ENCODE measurements at places on chromosomes 1 and 21. TPM values are rescaled to one million over a fixed set of nuclear protein-coding genes. Genes with fewer than 3 reads are reported as not detected.

CD1D gene
- not detected for total RNA-seq

UBL4B gene
- 0.24 TPM for total RNA-seq

DNA sequence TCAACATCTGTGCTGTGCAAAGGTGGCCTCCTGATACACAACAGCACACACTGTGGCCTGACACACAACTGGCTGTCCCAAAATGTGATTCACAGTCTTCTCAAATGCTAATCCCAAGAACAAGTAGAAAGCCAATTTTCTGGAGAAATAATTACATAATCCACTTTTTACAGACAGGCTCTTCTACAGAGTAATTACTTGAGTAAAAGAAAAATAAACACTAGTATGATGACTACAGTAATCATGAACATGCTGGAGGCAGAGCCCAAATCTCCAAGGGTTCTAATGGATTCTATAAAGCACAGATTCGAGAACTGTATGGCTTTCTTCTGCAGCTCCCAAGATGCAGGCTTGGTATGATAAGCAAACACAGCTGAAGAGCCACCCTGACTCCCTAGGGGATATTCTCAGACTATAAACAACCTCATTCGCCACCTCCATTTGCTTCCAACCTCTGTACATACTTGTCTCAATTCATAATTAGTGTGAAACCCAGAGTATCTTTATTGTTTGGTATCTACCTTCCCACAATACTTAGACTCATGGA is 81.9 kb downstream of the SIPA1L2 start:
- H3K27me3 ChIP-seq: no peaks in the 10 kb centered on the region
- no peak overlapping the region for H3K4me3 ChIP-seq
- H3K4me1 ChIP-seq: no peaks in the 10 kb centered on the region
- no peaks in the 10 kb centered on the region for H3K36me3 ChIP-seq
- H3K27ac ChIP-seq: no peak overlapping the region

DNA sequence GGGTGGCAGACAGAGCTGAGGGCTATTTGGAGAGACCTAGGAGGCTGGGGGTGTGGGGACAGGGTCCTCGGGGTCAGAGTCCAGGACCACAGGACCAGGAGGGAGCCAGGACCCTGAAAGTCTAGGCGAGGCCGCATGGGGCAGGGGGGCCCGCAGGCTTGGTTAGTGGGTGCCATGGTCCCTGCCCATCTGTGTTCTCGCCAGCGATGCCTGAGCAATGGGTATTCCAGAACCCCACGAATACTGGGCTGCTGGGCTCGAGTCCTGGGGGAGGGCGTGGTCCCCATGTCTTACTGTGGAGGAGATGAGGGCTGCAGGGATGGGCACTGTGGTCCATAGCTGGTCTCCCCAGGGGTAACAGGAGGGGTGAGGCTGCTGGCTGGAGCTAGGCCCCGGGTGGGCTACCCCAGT is 2.0 kb downstream of the KRTAP10-6 start:
- H3K27ac ChIP-seq: no peak overlapping the region
- peaks cover 55% of the 10 kb centered on the region for H3K27me3 ChIP-seq
- H3K4me3 ChIP-seq: no peak overlapping the region
- no peaks in the 10 kb centered on the region for H3K4me1 ChIP-seq
- no peak for DNase-seq

GRCh38 chr21:26544201-26544775 is 28.8 kb downstream of the CYYR1 start:
- DNase-seq: no peak
- no peak overlapping the region for H3K4me3 ChIP-seq
- no peaks in the 10 kb centered on the region for H3K4me1 ChIP-seq
- H3K27ac ChIP-seq: no peak overlapping the region

DNA sequence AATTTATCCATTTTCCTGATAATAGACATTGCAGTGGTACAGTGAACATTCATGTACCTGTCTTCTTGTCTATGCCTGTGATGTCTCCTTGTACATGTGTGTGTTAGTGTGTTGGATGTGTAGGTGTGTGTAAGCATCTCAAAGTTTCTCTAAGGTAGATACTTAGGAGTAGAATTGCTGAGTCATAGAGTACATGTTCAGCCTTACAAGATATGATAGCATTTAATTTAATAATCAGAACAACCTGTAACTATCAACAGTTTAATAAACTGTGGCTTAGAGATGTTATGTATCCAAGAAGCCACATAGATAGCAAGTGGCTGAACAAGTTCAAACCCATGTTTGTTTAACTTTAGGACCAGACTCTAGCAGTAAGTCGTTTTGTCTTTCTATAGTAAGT is 35.6 kb downstream of the EPB41 start:
- no peak overlapping the region for H3K4me3 ChIP-seq
- no peaks in the 10 kb centered on the region for H3K4me1 ChIP-seq
- 0 out of 2 replicates have a peak overlapping the region, but pooled peaks have one; percentile 9 for H3K27ac ChIP-seq
- no peak for DNase-seq

DNA sequence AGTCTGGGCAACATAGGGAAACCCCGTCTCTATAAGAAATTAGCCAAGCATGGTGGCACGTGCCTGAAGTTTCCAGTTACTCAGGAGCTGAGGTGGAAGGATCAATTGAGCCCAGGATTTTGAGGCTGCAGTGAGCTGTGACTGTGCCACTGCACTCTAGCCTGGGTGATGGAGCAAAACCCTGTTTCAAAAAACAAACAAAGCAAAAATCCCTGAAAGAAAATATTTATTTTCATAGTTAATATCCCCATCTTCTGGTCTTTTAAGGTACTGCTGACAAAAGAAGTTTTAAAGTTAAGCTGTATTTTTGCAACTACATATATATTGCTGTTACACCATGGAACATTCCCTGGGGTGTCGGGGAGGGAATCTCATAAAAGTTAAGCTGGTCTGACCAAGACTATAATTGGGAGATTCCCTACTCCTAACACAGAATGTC is 26.0 kb downstream of the VAMP4 start:
- no peaks in the 10 kb centered on the region for H3K4me1 ChIP-seq
- DNase-seq: no peak
- no peaks in the 10 kb centered on the region for H3K36me3 ChIP-seq
- H3K27me3 ChIP-seq: no peaks in the 10 kb centered on the region
- H3K27ac ChIP-seq: no peak overlapping the region

Measured in PC-9 (cell line).